ENCODE measurements at places on chromosomes 6 and 20.

DNA sequence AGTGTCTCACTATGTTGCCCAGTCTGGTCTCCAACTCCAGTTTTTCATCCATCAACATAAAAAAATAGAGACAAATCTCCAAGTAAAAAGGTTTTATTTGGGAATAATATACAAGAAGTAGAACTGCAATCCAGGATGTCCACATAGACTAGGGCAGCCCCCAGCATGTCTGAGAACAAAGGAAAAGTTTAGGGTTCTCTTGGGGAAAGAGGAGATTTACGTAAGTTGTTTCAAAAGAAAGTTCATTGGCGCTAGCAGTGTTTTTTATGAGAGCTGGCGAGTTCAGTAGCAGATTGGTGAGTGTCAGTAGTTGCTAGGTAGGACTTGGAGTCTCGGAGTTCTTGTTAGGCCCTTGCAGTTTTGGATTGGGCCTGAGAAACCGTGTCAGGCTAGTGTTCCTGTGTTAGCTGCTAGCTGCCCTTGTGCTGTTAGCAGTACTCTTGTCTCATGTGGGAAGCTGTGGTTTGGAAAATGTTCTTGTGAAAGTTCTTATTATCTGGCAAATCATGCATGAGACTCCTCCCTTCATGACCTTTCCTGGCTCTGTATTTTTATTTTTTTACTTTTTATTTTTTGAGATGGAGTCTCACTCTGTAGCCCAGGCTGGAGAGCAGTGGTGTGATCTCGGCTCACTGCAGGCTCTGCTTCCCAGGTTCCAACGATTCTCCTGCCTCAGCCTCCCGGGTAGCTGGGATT lies 24.7 kb downstream of the TTLL9 start:
- DNase-seq = peak; percentile 90

GRCh38 chr6:18276610-18277236 lies 12.4 kb upstream of the DEK start:
- DNase-seq = no peak

DNA sequence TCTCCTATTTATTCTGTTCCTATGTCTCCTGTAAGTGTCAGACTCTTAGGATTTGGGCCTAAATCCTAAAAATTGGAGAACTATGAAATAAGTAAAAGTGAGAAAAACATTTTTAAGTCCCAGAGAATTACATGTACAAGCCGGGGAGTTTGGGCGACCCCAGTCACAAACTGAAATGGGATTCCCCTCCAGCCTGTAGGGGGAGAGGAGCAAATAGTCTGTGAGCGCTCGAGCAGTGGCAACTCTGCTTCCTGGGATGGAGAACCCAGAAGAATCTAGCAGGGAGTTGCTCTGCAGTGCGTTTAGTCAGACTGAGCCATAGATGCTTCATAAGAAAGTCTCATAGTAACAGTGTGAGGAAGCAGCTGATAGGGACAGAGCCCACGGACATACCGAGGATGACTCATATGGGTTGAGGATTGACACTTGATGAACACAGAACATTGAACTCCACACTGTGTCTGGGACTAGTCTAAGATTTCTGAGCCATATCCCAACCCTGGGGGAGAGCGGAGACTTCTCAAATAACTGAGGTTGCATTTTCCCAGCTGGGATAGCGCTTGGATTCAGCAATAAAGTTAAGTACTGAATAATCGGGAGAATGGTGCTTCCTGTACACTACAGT lies 437.2 kb downstream of the BCKDHB start:
- no peak for DNase-seq

DNA sequence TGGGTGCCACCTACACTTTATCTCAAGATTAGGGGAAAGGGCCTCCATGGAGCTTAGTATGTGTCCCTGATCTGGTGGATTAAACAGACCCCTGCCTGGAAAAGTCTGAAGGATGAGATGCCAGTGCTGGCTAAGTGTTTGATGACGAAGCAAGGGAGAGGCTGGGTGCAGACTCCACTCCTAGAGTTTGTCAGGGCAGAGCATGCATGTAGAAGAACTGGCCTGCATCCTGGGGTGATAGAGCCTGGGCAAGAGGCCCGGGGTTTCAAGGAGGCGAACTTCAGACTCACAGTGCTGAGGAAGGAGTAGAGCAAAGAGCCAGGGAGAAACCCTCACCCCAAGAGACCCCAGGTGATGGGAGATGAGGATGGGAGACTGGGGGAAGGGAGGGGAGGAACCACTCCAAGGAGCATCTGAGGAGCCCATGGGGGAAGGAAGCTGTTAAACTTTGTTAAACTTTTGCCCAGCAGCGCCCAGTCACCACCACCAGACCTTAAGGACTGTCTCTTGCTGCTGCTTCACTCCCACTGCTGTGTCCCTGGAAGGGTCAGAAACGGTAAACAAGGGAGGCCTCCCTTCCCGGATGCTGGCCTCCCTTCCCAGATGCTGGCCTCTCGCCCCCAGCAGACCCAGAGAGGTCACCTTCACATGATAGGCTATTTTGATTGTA lies 61.6 kb downstream of the RPRD1B start:
- DNase-seq = no peak

GRCh38 chr20:32391003-32391402 lies 32.9 kb downstream of the ASXL1 start:
- peak; percentile 68 for DNase-seq

DNA sequence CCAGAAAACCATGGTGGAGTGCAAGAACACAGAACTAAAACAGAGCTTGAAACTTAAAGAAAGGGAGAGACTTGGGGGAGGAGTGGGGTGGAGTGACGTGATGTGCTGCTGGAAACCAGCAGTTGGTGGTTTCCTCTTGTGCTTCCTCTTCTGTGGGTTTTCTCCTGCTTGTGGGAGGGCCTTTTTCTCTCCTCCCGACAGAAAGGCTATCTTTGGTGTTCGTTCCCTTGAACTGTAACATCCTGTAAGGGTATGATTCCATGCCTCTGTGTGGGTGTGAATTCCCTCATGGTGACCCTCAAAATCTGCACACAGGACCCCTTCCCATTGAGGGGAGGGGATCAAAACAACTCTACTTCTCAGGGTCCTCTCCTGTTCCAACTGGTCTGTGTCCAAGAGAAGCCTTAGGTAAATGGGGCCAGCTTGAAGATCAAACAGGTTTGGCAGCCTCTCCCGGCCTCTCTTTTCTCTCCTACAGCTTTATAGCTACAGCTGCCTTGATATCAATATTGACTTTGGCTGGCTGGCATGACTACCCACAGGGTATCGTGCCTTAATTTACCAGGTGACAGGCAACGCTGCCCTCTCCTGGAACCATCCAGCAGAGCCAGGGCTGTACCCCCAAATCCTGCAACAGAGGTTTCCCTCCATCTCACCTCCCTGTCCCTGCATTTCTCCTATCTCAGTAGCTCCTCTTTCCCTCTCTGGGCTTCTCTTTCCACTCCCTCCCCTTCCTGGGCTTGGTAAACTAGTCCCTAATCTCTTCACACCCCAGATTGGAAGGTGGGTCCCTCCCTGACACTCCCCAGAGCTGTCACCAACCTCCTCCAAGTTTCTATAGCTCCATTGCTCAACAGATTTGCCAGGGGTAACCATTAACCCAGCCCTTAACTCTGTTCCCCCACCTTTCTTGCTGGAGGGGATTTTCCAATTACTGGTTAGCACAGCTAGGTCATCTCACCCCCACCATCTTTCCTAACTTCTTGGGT lies 1.5 kb upstream of the MSH5 start:
- peak; percentile 96 for DNase-seq

Measured in hematopoietic multipotent progenitor cell treated with erythropoietin and hydrocortisone succinate and interleukin-3 and kit ligand, for 6 days (in vitro differentiated cells).